Cerebellum (tissue), 4 donors: ENCODE measurements at places on chromosomes 4 and X. TPM values are rescaled to one million over a fixed set of nuclear protein-coding genes. Genes with fewer than 3 reads are reported as not detected.

The GC gene
- total RNA-seq = not detected

The HSD17B10 gene
- total RNA-seq = 21.6 TPM

The CRMP1 gene
- total RNA-seq = 278 TPM

The CXCL1 gene
- 1.2 TPM for total RNA-seq

The GAK gene
- 49.6 TPM for total RNA-seq

The FDCSP gene
- total RNA-seq = not detected

The COX7B2 gene
- total RNA-seq = not detected

The AP1S2 gene
- 90.6 TPM for total RNA-seq

The GABRE gene
- 18.7 TPM for total RNA-seq

The DUSP21 gene
- total RNA-seq = not detected

The ZDHHC15 gene
- 10.4 TPM for total RNA-seq

The ANXA10 gene
- not detected for total RNA-seq

The ZNF157 gene
- total RNA-seq = 5.4 TPM

The CLNK gene
- not detected for total RNA-seq

The ATP1B4 gene
- total RNA-seq = not detected

The DUX4 gene
- not detected for total RNA-seq

The IDH3G gene
- 31.1 TPM for total RNA-seq

The RNF150 gene
- 32.2 TPM for total RNA-seq

The TMEM154 gene
- 1.5 TPM for total RNA-seq

The USP26 gene
- total RNA-seq = not detected

The GLRB gene
- 21.6 TPM for total RNA-seq

The UTP3 gene
- 10.5 TPM for total RNA-seq

The MAMLD1 gene
- 5.3 TPM for total RNA-seq

The BRS3 gene
- not detected for total RNA-seq

The ENPEP gene
- total RNA-seq = 2.7 TPM

The PCSK1N gene
- total RNA-seq = 35.7 TPM

The ADH1A gene
- not detected for total RNA-seq

The BDH2 gene
- 22.7 TPM for total RNA-seq

The PLAC8 gene
- total RNA-seq = 0.82 TPM

The IGSF1 gene
- 1.7 TPM for total RNA-seq

The CFP gene
- total RNA-seq = 1.4 TPM

The CD38 gene
- 2.1 TPM for total RNA-seq

The MAGEA2B gene
- total RNA-seq = not detected

The GATA1 gene
- not detected for total RNA-seq

The BEX3 gene
- 130 TPM for total RNA-seq

The PAGE5 gene
- not detected for total RNA-seq

The CXorf49B gene
- not detected for total RNA-seq

The FAM133A gene
- total RNA-seq = 1.7 TPM

The DMD gene
- total RNA-seq = 179 TPM

The AGA gene
- total RNA-seq = 5.7 TPM

The CCDC160 gene
- 2.7 TPM for total RNA-seq

The SMARCA5 gene
- total RNA-seq = 93.5 TPM

The PPP1R3F gene
- total RNA-seq = 8.1 TPM

The ADAM29 gene
- total RNA-seq = 0.91 TPM

The NAP1L2 gene
- total RNA-seq = 26.5 TPM

The ITM2A gene
- 55.5 TPM for total RNA-seq

The BEND2 gene
- total RNA-seq = not detected

The HERC5 gene
- 1.00 TPM for total RNA-seq

The EIF4E gene
- 146 TPM for total RNA-seq

The TRIM60 gene
- total RNA-seq = not detected

The SHISA3 gene
- total RNA-seq = 0.18 TPM

The TMPRSS11E gene
- not detected for total RNA-seq

The TMEM144 gene
- 4.0 TPM for total RNA-seq
